Effector memory CD4-positive, alpha-beta T cell (primary cell): ENCODE measurements at places on chromosomes 5 and 9.

DNA sequence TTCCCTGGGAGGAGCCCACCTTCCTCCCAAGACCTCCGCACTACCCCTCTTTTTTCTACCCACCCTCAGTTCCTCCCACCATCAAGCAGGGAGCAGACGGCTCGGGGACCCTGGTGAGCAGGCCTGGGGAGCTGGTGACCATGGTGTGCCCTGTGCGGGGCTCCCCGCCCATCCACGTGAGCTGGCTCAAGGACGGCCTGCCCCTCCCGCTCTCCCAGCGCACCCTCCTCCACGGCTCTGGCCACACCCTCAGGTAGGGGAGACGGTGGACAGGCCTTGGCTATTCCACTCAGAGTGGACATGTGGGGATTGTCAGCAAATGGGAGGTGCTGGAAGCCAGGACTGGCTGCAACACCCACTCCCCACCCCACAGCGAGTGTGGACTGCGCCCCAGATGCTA, 52.9 kb upstream of the ASS1 start:
- H3K4me1 ChIP-seq, result no peaks in the 10 kb centered on the region
- no peaks in the 10 kb centered on the region for H3K27me3 ChIP-seq
- no peak for DNase-seq
- no peak overlapping the region for H3K27ac ChIP-seq

DNA sequence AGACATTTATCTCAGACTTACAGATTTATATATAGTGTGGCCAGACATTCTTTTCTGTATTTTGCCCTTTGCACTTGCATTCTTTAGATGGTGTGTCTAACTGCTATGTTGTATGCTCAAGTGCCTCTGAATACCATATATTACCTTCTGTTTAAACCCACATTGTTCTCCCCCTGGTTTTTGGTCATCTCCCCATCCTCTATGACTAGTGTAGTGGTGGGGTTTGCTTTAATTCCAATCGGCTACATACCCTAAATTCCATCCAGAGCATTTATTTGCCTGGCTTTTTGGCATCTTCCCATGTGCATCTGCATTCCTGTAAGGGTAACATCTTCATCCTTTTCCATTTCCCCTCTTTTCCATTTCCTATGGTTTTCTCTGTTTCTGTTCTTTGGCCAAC, 271.0 kb upstream of the SLC30A5 start:
- peaks cover 1% of the 10 kb centered on the region for H3K27me3 ChIP-seq
- no peak overlapping the region for H3K27ac ChIP-seq
- no peaks in the 10 kb centered on the region for H3K36me3 ChIP-seq
- H3K4me1 ChIP-seq, result no peaks in the 10 kb centered on the region
- H3K4me3 ChIP-seq, result no peak overlapping the region
- no peak for DNase-seq

- DNase-seq, result peak; percentile 54
- H3K27ac ChIP-seq, result no peak overlapping the region
- H3K27me3 ChIP-seq, result peaks cover 17% of the 10 kb centered on the region
- peak overlapping the region; percentile 25 for H3K4me3 ChIP-seq
Observed at GRCh38 chr9:130172858-130173665, 858 bp downstream of the NCS1 start.

DNA sequence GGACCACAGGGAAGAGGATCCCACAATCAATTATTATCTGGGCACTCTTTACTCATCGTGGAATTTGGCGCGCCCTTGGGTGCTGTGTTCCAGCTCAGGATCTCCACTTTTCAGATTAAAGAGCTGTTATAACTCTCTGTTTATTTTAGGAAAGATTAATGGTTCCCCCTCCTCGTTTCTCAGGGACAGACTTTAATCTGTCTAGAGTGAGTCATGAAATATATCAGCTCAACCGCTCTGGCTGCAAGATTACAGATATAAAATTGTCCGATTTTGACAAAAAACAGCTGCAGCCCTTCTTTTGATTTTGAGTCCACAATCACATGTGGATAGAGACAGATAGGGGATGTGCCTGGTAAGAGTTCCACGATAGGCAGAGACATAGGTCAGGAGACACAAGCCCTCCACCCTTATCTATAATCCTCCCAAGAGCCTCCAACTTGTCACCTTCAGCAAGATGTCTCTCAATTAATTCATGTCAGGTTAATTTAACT, 77.6 kb upstream of the ANKRD55 start:
- no peaks in the 10 kb centered on the region for H3K27me3 ChIP-seq
- H3K36me3 ChIP-seq, result no peaks in the 10 kb centered on the region
- H3K4me3 ChIP-seq, result no peak overlapping the region
- H3K27ac ChIP-seq, result no peak overlapping the region
- no peak for DNase-seq

GRCh38 chr9:33184963-33185362, 17.8 kb upstream of the B4GALT1 start:
- no peak overlapping the region for H3K27ac ChIP-seq
- no peak for DNase-seq
- no peaks in the 10 kb centered on the region for H3K36me3 ChIP-seq
- H3K4me1 ChIP-seq, result no peaks in the 10 kb centered on the region
- H3K27me3 ChIP-seq, result peaks cover 3% of the 10 kb centered on the region

DNA sequence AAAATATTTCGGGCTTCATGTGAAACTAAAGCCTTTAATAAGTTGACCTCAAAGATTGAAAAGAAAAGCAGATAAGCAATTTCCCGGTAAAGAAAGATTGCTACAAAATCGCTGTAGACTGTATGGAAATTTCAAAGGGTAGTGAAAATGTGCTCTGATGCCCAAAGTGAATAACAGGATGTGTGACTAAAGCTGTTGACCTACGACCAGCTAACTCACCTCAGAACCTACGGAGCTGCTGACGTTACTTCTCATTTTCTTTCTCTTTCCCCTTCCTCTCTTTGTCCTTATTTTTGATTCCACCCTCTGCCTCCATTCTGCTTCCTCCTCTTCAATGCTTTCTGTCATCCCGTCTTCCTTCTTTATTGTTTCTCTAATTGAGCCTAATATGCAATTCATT, 103.2 kb downstream of the PDE4D start:
- no peaks in the 10 kb centered on the region for H3K4me1 ChIP-seq
- no peak overlapping the region for H3K27ac ChIP-seq
- no peaks in the 10 kb centered on the region for H3K36me3 ChIP-seq
- H3K27me3 ChIP-seq, result no peaks in the 10 kb centered on the region
- H3K4me3 ChIP-seq, result no peak overlapping the region

DNA sequence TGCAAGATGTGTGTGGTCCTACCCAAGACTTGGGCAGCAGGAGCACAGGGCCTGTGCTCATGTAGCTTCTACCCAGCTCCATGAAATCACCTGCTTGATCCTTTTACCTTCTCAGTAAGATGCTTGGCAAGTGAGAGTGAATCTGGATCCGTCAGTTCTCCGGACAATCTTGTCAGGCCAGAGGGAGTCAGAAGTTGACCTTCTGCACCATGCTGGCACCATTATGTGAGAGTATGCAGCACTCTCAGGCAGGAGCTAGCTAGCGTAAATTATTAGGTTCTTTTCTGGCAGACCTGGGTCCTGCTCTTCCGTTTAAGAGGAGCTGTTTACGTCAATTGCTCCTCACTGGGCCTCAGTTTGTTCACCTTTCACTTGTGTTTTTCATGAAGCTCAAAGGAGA, 37.0 kb upstream of the ADAM19 start:
- H3K27me3 ChIP-seq, result no peaks in the 10 kb centered on the region
- peaks cover 28% of the 10 kb centered on the region for H3K4me1 ChIP-seq
- H3K27ac ChIP-seq, result no peak overlapping the region
- H3K4me3 ChIP-seq, result no peak overlapping the region

GRCh38 chr9:98185021-98185567, 7.3 kb downstream of the CORO2A start:
- H3K36me3 ChIP-seq, result no peaks in the 10 kb centered on the region
- H3K4me3 ChIP-seq, result no peak overlapping the region
- no peak for DNase-seq
- no peaks in the 10 kb centered on the region for H3K27me3 ChIP-seq
- H3K27ac ChIP-seq, result no peak overlapping the region
- peaks cover 5% of the 10 kb centered on the region for H3K4me1 ChIP-seq

GRCh38 chr5:94347130-94347529, 271.3 kb downstream of the KIAA0825 start:
- DNase-seq, result no peak
- H3K4me3 ChIP-seq, result no peak overlapping the region
- no peaks in the 10 kb centered on the region for H3K27me3 ChIP-seq
- H3K27ac ChIP-seq, result no peak overlapping the region

DNA sequence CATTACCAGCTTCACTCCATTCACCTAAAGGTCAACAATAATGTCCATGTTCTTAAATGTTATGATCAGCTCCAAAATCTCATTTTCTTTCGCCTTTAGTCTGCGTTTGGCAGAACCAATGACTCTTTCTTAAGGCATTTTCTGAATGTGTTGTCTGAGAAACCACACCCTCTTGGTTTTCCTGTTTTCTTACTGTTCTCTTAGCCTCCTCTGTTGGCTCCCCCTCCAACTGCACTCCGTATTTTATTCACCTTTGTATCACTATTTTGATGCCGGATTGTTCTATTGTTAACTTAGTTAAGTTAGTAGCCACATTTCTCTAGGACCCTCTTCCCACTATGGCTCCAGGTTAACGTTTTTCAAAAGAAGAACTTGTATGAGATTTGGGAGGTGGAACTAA, 185.6 kb downstream of the DMAC1 start:
- no peak for DNase-seq
- H3K36me3 ChIP-seq, result no peaks in the 10 kb centered on the region
- H3K4me3 ChIP-seq, result no peak overlapping the region
- peaks cover 6% of the 10 kb centered on the region for H3K4me1 ChIP-seq
- no peak overlapping the region for H3K27ac ChIP-seq

DNA sequence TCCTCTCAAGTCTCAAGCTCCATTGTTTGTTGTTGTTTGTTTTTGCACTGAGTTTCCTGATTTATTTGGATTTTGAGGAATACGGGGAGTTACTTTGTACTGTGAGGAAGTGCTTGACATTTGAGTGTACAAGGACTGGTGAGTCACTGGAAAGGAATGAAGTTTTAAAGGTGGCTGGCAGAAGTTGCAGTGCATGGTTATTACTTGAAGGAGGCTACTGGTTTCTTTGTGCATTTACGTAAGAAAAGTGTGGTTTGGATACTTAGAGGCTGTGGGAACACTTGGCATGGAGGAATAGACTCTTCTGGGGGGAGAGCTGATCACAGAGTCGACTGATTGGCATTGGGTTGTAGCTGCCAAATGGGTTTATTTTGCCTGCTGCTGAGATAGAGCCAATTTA, 919.0 kb downstream of the TAF11L14 start:
- no peaks in the 10 kb centered on the region for H3K36me3 ChIP-seq
- no peaks in the 10 kb centered on the region for H3K27me3 ChIP-seq
- no peak for DNase-seq
- H3K4me1 ChIP-seq, result no peaks in the 10 kb centered on the region
- no peak overlapping the region for H3K4me3 ChIP-seq

- DNase-seq, result no peak
- H3K36me3 ChIP-seq, result no peaks in the 10 kb centered on the region
- no peak overlapping the region for H3K4me3 ChIP-seq
- H3K27me3 ChIP-seq, result no peaks in the 10 kb centered on the region
- no peak overlapping the region for H3K27ac ChIP-seq
Observed at GRCh38 chr5:102341681-102342288, 45.7 kb upstream of the SLCO4C1 start.

DNA sequence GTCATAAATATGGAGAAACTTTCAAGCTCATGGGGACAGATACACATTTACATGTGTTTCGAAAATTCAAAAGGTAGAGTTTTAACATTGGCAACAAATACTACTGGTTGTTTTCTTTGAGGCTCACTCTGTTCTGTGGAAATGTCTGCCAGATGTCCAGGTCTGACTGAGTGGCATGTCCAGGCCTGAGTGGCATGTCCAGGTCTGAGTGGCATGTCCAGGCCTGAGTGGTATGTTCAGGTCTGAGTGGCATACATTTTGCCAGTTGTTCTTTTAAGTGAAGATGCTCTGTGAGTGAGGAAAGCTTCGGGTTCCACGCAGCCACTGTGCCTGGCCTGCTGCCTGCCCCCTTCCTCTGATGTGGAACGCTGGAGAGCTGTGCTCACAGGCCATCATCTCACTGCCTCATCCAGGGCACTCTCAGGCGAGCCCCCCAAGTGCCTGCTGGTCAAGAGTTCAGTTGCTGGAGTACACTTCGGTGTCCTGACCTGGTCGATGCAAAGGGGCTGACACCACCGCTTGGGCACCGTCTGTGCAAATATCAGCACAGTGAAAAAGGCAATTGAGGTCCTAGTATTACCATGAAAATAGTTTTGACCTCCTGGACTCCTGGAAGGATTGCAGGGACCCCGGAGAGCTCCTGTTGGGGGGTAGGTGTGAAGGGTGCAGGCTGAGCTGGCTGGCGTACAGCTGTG, 89.9 kb downstream of the EHMT1 start:
- peaks cover 30% of the 10 kb centered on the region for H3K4me1 ChIP-seq
- peaks cover 9% of the 10 kb centered on the region for H3K36me3 ChIP-seq
- DNase-seq, result no peak
- H3K27me3 ChIP-seq, result no peaks in the 10 kb centered on the region
- H3K4me3 ChIP-seq, result no peak overlapping the region
